ENCODE measurements at places on chromosomes 1 and 21.

GRCh38 chr1:67280696-67281095 lies 27.0 kb upstream of the IL12RB2 start:
- H3K4me1 ChIP-seq: no peaks in the 10 kb centered on the region
- no peaks in the 10 kb centered on the region for H3K27me3 ChIP-seq
- no peak for DNase-seq
- H3K4me3 ChIP-seq: no peak overlapping the region
- H3K27ac ChIP-seq: no peak overlapping the region
- no peaks in the 10 kb centered on the region for H3K36me3 ChIP-seq

GRCh38 chr1:2856066-2856390 lies 54.5 kb upstream of the TTC34 start:
- H3K4me1 ChIP-seq: no peaks in the 10 kb centered on the region
- DNase-seq: no peak
- H3K36me3 ChIP-seq: no peaks in the 10 kb centered on the region
- H3K27me3 ChIP-seq: peaks cover 65% of the 10 kb centered on the region
- no peak overlapping the region for H3K27ac ChIP-seq
- no peak overlapping the region for H3K4me3 ChIP-seq

- H3K27ac ChIP-seq: no peak overlapping the region
- no peak overlapping the region for H3K4me3 ChIP-seq
- no peaks in the 10 kb centered on the region for H3K27me3 ChIP-seq
- H3K4me1 ChIP-seq: peaks cover 71% of the 10 kb centered on the region
- DNase-seq: no peak
- no peaks in the 10 kb centered on the region for H3K36me3 ChIP-seq
Observed at GRCh38 chr21:29186246-29186645, 55.8 kb downstream of the MAP3K7CL start.

- H3K27ac ChIP-seq: no peak overlapping the region
- H3K4me1 ChIP-seq: peaks cover 3% of the 10 kb centered on the region
- no peak overlapping the region for H3K4me3 ChIP-seq
- DNase-seq: no peak
- no peaks in the 10 kb centered on the region for H3K36me3 ChIP-seq
Observed at GRCh38 chr1:39645411-39646043, 6.1 kb upstream of the HEYL start.

- DNase-seq: peak; percentile 94
- H3K4me1 ChIP-seq: peaks cover 5% of the 10 kb centered on the region
- H3K36me3 ChIP-seq: peaks cover 10% of the 10 kb centered on the region
- peaks cover 12% of the 10 kb centered on the region for H3K27me3 ChIP-seq
- peak within 1 kb of the TSS; percentile 56 for H3K4me3 ChIP-seq
Observed at GRCh38 chr1:220786337-220787068, at the start of gene MTARC1. MTARC1 (plus strand) TSS chr1:220786913; CDS start chr1:220786945, 32 bp downstream.

GRCh38 chr1:201505503-201505890 lies 1.4 kb downstream of the CSRP1 start:
- peak overlapping the region; percentile 73 for H3K4me3 ChIP-seq
- no peaks in the 10 kb centered on the region for H3K36me3 ChIP-seq
- no peaks in the 10 kb centered on the region for H3K27me3 ChIP-seq
- H3K4me1 ChIP-seq: peaks cover 78% of the 10 kb centered on the region
- DNase-seq: no peak
- peak overlapping the region; percentile 96 for H3K27ac ChIP-seq

DNA sequence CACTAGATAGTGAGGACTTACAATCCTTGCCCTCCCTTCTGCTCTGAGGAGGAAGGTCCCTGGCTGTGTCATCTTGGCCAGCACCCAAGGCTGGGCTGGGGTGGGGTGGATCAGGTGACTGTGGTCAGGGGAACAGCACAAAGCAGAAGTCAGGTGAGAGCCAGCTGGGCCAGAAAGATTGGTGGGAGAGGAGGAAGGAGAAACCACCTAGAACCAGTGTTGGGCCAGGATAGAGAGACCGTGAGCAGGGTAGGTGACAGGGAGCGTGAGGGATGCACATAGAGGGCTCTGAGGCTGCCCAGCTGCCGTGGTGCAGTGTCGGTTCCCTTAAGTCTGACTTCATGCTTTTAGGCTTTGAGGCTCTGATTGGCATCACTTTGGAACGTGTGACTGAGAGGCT lies 22.7 kb downstream of the NCF2 start:
- H3K4me3 ChIP-seq: no peak overlapping the region
- H3K27me3 ChIP-seq: no peaks in the 10 kb centered on the region
- no peak for DNase-seq

DNA sequence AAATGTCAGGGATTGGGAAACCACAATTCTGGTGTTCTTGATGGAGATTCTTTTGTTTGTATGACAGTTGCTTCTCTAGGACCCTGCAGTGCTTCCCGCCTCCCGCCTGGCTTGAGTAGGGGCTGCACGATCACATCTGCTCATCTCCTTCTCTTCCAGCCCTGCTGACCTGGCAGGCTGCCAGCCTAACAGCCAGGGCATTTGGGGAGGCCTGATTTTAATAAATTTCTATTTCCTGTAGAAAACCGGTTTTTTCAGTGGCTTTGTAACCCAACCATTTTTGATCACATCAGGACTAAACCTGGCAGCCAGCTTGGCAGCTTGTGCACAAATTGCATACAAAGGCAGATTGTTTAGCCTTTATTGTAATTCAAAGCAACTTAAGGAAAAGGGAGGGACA lies 78.9 kb downstream of the UBE2U start:
- no peak for DNase-seq
- H3K27me3 ChIP-seq: no peaks in the 10 kb centered on the region
- no peak overlapping the region for H3K4me3 ChIP-seq
- H3K27ac ChIP-seq: no peak overlapping the region
- H3K4me1 ChIP-seq: no peaks in the 10 kb centered on the region

GRCh38 chr21:15841856-15842564 lies 112.2 kb downstream of the USP25 start:
- no peak overlapping the region for H3K4me3 ChIP-seq
- no peaks in the 10 kb centered on the region for H3K27me3 ChIP-seq
- DNase-seq: no peak
- peaks cover 22% of the 10 kb centered on the region for H3K36me3 ChIP-seq
- H3K27ac ChIP-seq: no peak overlapping the region

DNA sequence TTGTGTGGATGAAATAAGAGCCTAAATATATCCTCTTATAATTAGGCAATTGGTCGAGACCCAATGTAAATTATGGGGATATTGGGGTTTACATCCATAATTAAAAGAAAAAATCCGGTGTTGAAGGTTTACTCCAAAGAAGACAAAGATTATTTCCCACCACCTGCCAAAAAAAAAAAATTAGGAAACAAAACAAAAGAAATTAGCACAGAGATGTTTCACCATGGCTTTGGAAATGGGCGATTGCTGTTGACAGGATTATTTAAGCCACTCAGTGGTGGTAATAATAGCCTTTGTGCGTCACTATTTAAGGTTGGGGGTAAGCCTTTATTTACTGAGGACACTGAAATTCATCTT lies 585 bp upstream of the GLRX2 start:
- peaks cover 21% of the 10 kb centered on the region for H3K4me1 ChIP-seq
- H3K36me3 ChIP-seq: no peaks in the 10 kb centered on the region
- peak overlapping the region; percentile 92 for H3K27ac ChIP-seq
- H3K27me3 ChIP-seq: no peaks in the 10 kb centered on the region

GRCh38 chr1:32494711-32495337 lies 30.0 kb downstream of the ZBTB8B start:
- no peak overlapping the region for H3K4me3 ChIP-seq
- no peaks in the 10 kb centered on the region for H3K36me3 ChIP-seq
- H3K4me1 ChIP-seq: no peaks in the 10 kb centered on the region
- DNase-seq: no peak
- no peak overlapping the region for H3K27ac ChIP-seq

DNA sequence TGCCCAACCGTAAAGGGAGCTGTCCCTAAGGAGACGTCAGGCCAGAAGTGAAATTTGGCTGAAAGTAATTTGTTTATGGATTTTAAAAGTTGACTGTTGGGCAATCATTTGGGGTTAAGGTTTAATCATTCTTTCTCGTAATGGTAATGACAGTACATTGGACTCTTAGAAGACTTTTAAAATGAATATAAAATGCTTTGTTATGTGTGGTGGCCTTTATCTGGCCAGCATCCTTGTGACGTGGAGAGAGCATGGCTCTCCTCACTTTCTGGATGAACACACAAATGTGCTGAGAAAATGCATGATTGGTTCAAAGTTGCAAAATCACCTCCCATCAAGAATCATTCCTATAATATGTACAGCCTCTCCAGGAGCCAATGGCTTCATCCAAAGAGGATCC lies 160.2 kb downstream of the DHRS3 start:
- H3K4me3 ChIP-seq: no peak overlapping the region
- peaks cover 34% of the 10 kb centered on the region for H3K36me3 ChIP-seq
- H3K27me3 ChIP-seq: no peaks in the 10 kb centered on the region
- no peak overlapping the region for H3K27ac ChIP-seq

DNA sequence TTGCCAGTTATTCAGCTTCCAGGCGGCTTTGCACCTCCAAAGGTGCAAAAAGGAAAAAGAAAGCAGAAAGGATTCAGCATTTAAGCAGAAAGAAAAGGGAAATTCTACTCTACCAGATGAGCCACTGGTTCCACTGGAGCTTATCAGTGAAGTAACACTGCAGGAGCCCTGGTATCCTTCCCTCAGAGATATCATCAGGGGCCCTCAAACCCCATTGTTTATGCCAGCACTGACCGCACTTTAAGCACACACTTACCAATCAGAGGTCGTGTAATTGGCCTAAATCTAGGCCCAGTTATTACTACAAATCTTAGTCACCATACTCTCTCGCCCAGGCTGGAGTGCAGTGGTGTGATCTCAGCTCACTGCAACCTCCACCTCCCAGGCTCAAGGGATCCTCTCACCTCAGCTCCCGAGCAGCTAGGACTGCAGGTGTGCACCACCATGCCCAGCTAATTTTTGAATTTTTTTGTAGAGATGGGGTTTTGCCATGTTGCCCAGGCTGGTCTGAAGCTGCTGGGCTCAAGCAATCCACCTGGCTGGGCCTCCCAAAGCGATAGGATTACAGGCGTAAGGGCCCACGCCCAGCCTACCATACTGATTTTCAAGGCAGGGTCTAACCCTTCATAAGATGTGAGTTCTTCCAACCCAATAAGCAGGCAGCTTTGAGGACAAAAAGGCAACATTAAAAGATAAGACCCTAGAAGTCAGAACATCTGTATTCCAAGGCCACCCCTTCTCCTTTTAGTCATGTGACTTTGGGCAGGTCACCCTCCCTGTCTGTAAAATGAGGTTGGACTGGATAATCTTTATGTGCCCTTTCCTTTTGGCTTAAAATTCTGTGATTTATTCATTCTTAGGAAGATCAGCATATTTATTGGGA lies 125.3 kb downstream of the SYT2 start:
- H3K4me3 ChIP-seq: no peak overlapping the region
- H3K27ac ChIP-seq: no peak overlapping the region
- no peak for DNase-seq
- no peaks in the 10 kb centered on the region for H3K36me3 ChIP-seq

- peaks cover 39% of the 10 kb centered on the region for H3K36me3 ChIP-seq
- no peak overlapping the region for H3K27ac ChIP-seq
- H3K27me3 ChIP-seq: no peaks in the 10 kb centered on the region
- H3K4me3 ChIP-seq: no peak overlapping the region
- DNase-seq: no peak
Observed at GRCh38 chr1:223001653-223002634, 141.1 kb downstream of the TLR5 start.

- no peak overlapping the region for H3K4me3 ChIP-seq
- peaks cover 56% of the 10 kb centered on the region for H3K36me3 ChIP-seq
- H3K4me1 ChIP-seq: peaks cover 9% of the 10 kb centered on the region
- no peak overlapping the region for H3K27ac ChIP-seq
- no peak for DNase-seq
- H3K27me3 ChIP-seq: no peaks in the 10 kb centered on the region
Observed at GRCh38 chr1:45329445-45329844, 2.8 kb downstream of the HPDL start.

- H3K27me3 ChIP-seq: no peaks in the 10 kb centered on the region
- H3K36me3 ChIP-seq: no peaks in the 10 kb centered on the region
Observed at GRCh38 chr1:961132-961669, 817 bp downstream of the KLHL17 start.

GRCh38 chr21:37904856-37905255 lies 11.4 kb downstream of the KCNJ6 start:
- H3K4me1 ChIP-seq: no peaks in the 10 kb centered on the region
- H3K4me3 ChIP-seq: no peak overlapping the region
- peaks cover 5% of the 10 kb centered on the region for H3K27me3 ChIP-seq
- no peak overlapping the region for H3K27ac ChIP-seq

DNA sequence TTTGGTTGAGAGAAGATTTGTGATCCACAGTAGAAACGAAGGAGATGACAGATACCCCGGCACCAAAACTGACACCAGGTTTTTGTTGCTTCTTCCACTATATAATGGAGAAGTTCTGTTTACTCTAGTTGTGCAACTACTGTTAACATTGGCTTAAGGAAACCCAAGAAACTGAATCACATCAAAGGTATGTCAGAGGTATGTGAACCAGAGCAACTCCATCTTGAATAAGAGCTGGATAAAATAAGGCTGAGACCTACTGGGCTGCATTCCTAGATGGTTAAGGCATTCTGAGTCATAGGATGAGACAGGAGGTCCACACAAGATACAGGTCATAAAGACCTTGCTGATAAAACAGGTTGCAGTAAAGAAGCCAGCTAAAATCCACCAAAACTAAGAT lies 173.7 kb upstream of the CAMK1G start:
- no peak overlapping the region for H3K4me3 ChIP-seq
- DNase-seq: no peak
- peaks cover 15% of the 10 kb centered on the region for H3K4me1 ChIP-seq
- no peaks in the 10 kb centered on the region for H3K27me3 ChIP-seq

GRCh38 chr1:6497215-6497866 lies 5.9 kb upstream of the PLEKHG5 start:
- no peak overlapping the region for H3K27ac ChIP-seq
- H3K36me3 ChIP-seq: no peaks in the 10 kb centered on the region
- peak; percentile 36 for DNase-seq
- H3K4me1 ChIP-seq: no peaks in the 10 kb centered on the region
- peaks cover 46% of the 10 kb centered on the region for H3K27me3 ChIP-seq
- H3K4me3 ChIP-seq: peak overlapping the region; percentile 41

DNA sequence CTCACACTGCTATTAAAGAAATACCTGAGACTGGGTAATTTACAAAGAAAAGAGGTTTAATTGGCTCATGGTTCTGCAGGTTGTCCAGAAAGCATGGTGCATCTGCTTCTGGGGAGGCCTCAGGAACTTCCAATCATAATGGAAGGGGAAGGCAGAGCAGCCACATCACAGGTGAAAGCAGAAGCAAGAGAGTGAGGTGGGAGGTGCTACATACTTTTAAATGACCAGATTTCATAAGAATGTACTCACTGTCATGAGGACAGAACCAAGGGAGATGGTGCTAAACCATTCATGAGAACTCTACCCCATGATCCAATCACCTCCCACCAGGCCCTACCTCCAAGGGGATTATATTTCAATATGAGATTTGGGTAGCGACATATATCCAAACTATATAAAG lies 55.7 kb downstream of the MRPL39 start:
- H3K27ac ChIP-seq: no peak overlapping the region
- no peaks in the 10 kb centered on the region for H3K36me3 ChIP-seq
- no peak overlapping the region for H3K4me3 ChIP-seq
